Caki2 (cell line): ENCODE measurements at places on chromosomes 6 and 20. TPM values are rescaled to one million over a fixed set of nuclear protein-coding genes. Genes with fewer than 3 reads are reported as not detected.
A peak's percentile ranks its signal among the peaks of the same experiment; 100 is the strongest.

GRCh38 chr6:41502566-41502916 lies 43.6 kb upstream of the FOXP4 start:
- no peak for DNase-seq

- no peak for DNase-seq
Measured at GRCh38 chr6:125293587-125293986, 8.2 kb downstream of the HDDC2 start.

DNA sequence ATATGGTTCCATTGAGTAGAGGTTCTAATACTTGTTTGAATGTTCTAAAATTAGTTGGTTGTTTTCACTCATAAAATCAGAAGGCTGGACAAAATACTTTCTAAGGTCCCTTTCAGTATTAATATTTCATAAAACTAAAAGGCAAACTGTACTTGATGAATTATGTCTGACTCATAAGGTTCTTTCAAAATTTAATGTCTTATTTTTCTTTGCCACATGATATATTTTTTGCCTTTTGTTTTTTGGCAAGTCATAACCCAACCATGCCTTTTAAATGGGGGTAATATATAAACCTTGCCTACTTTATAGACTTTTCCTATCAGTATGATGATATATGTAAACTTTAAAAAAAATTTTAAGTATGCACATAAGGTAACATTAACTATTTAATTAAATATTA lies 244.7 kb downstream of the PTPRK start:
- DNase-seq = no peak

DNA sequence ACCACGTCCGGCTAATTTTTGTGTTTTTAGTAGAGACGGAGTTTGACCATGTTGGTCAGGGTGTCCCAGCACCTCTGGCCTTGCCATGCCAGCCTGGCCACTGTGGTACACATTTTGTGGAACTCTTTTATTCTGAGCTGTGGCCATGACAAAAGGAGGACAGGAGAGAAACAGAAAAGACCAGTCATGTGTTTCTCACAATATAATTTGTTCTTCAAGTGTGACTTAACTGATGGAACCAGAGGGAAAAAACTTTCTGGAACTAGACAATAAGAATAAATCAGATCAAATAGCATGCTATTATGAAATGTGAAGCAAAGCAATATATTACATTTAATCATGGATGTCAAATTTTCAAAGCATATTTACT lies 4.2 kb upstream of the RNASET2 start:
- DNase-seq = no peak

GRCh38 chr6:121040831-121041230 lies 293.4 kb downstream of the TBC1D32 start:
- DNase-seq = no peak

DNA sequence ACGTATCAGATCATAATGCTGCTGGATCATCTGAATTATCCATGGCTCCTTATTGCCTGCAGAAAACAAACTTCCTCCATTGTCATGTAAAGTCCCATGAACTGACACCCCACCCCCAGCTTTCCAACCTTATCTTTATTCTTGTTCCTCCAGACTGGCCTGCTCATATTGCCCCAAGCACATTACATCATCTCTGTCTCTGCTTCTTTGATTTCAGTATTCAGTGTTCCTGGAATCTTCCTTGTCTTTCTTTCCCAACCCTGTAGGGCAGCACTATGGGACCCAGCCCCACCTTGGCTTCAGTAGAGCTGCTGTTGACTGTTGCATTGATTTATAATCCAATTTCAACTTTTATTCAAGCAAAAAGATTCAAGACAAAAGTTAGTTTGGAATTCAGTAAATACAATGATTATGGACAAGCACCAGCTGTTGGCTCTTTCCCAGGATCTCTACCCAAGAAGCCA lies 187.5 kb upstream of the ECI2 start:
- DNase-seq = peak; percentile 6

DNA sequence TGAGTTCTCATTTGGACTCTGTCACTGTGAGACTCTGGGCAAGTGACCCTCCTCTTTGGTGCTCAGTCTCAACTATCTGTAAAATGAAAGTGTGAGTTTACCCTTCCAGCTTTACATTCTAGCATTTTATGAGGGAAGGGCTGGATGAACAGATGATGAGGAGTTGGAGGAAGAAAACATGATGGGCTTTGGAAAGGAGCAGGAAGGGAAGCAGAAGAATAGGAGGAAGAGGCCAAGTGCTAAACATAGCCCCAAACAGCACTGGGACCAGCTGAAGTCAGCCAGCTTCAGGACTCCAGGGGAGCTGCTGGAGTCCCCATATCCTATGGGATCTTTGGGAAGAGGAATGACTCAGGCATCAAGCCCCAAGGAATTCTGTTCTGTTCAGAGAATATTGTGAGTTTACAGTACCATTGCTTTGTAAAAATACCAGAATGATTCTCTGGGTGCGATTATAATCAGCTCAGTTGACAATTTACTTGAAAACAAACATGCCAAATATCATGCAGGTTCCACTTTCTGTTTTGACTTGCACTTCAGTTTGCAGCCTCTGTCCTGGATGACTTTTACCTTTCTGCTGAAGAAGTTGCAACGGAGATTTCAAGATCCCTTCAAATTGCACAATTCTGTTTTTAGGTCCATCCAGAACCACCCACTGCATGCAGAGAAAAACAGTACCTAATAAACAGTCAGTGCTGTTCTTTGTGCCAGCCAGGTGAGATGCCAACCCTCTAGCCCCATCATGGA lies 3.2 kb downstream of the CD40 start:
- no peak for DNase-seq

- peak; percentile 73 for DNase-seq
Measured at GRCh38 chr6:36196113-36196879, at the start of gene BRPF3. TSS of gene BRPF3 (plus strand) at chr6:36196744. CDS start at chr6:36200323, 3,579 bp downstream.

- no peak for DNase-seq
Measured at GRCh38 chr20:16699293-16699692, 30.5 kb upstream of the SNRPB2 start.

- DNase-seq = no peak
Measured at GRCh38 chr6:111658462-111659154, 52.9 kb upstream of the TRAF3IP2 start.

- no peak for DNase-seq
Measured at GRCh38 chr6:148336901-148337300, 5.7 kb upstream of the SASH1 start.

DNA sequence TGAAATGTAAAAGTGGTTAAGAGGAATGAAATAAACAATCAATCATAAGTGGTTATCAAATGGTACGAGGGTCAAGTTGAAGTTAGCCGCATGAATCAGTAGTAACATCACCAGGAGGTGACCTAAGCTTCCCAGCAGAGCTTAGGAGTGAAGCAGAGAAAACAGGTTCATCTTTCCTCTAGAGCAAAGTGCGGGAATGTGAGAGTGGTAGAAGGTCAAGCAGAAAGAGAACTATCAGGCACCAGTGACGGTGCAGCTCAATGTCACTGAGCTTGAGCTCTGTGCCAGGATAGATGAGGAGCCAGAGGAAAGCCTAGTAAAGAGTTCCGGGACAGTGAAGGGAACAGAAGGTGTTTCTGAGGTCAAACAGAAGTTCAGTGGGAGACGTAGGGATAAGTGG lies 20.8 kb upstream of the TNFAIP3 start:
- DNase-seq = no peak

DNA sequence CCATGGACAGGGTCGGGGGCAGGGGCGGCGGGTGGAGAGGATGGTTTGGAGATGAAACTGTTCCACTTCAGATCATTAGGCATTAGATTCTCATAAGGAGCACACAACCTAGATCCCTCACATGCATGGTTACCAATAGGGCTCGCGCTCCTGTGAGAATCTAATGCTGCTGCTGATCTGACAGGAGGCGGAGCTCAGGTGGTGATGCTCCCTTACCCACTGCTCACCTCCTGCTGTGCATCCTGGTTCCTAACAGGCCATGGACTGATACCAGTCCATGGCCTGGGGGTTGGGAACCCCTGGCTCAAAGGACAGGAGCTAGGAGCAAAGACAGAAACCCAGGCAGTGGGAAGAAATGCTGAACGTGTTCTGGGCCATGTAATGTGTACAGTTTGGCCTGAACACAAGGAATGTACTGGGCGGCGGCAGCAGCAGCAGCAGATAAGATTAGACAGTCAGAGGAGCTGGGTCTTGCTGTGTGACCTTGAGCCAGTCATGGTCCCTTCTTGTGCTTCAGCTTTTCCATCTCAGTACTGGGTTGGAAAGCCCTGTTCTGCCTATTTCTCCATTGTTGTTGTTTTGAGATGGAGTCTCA lies 4.7 kb upstream of the SPAG4 start:
- DNase-seq = no peak

DNA sequence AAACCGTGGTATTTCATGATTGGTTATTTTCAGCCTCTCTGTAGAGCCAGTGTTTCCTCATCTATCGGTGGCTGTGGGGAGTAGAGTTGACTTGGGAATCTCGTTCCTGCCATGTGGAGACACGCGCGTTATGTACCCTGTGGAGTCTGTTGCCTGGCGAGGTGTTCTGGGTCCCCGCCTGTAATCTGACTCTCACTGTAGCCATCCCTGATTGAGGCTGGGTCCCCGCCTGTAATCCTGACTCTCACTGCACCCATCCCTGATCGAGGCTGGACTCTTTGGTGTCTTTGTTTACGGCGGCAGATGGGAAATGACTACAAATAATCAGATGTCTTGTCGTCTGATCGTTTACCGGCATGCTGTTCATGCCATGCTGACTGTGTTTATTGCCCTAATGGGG lies 153.9 kb downstream of the DTNBP1 start:
- DNase-seq = no peak

DNA sequence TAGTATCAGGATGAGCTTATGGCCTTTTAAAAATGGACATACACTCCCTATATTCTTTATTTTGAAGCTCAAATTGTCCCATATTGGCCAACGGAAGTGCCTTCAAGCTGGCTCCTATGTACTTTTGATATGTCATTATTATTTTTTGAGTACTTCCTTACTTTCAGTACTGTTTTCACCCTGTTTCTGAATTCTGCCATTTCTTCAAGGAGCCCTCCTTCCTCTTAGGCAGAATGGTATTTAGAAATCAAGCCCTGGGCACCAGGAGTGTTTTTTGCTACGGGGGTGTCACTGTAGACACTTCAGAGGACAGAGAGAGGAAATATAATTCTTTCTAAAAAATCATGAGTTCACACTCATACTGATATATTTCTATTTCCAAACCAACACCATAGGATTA lies 5.5 kb upstream of the MYLK4 start:
- no peak for DNase-seq

DNA sequence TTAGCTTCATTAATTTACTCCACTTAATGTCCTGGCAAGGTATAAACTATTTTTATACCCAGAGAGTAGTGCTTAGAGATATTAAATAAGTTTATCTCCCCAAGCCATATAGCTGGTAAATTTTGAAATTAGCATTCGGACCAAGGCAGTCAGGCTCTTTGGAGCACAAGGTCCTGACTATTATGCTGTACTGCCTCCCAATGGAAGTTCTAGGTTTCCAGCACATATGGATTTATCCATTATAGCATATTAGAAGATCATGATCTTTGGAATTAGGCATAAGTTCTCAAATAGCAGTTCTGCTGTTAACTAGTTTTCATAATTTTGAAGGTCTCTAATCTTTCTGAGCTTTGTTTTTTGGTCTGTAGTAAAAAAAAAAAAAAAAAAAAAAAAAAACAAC lies 835.3 kb upstream of the EPHA7 start:
- DNase-seq = no peak

GRCh38 chr6:118288355-118289124 lies 259.6 kb upstream of the PLN start:
- no peak for DNase-seq

- no peak for DNase-seq
Measured at GRCh38 chr6:91539456-91539855, 952.6 kb upstream of the MAP3K7 start.

FHL5 gene
- not detected in 2 replicates for total RNA-seq

BPIFB1 gene
- total RNA-seq = not detected in 2 replicates

COL11A2 gene
- 0.20 and 1.4 TPM in 2 replicates for total RNA-seq

CD83 gene
- 10.5 and 16.7 TPM in 2 replicates for total RNA-seq

BMP2 gene
- total RNA-seq = 2.6 and 4.3 TPM in 2 replicates

LY6G6C gene
- total RNA-seq = not detected in 2 replicates

KIF6 gene
- total RNA-seq = not detected in 2 replicates
